Stimulated activated CD8-positive, alpha-beta memory T cell treated with anti-CD3 and anti-CD28 coated beads, Interleukin-7, amount 100 ng/mL, for 4 hours (primary cell): ENCODE measurements at places on chromosomes 6 and 20.

DNA sequence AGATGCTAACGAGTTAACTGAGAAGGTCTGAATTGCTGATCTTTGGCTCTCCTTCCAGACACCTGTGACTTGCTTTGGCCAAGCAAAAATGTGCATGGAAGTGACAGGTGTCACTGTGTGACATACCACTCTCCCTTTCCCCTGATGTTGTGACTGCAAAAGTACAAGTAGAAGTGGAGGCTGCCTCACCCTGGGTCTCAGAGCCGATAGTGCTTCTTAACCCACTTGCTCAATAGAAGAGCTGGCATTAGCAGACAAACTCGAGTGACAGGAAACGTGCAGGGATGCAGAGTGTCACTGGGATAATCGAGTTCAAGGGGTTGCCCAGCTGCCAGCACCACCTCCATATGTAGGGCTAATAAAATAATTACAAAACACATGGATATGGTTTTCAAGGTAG lies 16.4 kb upstream of the SPO11 start:
- no peak for DNase-seq

- DNase-seq, result no peak
Measured at GRCh38 chr20:44282192-44282591, 28.8 kb downstream of the FITM2 start.

DNA sequence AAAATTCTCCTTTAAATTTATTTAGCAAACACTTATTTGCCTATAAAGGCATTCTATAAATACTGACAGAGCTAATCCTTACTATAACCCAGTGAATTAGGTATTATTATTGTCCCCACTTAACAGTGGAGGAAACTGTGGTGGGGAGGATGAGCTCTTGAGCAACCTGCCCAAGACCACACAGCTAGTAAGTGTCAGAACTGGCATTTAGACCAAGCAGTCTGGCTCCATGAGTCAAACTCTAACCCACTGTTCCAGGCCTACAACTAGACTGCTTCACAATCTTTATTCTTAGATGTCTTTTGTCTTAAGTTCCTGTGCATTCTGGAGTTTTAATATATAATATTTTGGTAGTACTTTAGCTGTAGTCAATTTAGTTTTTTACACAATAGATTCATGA lies 530.8 kb downstream of the BCKDHB start:
- DNase-seq, result no peak

GRCh38 chr20:58810116-58810878 lies 40.4 kb downstream of the GNAS-AS1 start:
- no peak for DNase-seq

DNA sequence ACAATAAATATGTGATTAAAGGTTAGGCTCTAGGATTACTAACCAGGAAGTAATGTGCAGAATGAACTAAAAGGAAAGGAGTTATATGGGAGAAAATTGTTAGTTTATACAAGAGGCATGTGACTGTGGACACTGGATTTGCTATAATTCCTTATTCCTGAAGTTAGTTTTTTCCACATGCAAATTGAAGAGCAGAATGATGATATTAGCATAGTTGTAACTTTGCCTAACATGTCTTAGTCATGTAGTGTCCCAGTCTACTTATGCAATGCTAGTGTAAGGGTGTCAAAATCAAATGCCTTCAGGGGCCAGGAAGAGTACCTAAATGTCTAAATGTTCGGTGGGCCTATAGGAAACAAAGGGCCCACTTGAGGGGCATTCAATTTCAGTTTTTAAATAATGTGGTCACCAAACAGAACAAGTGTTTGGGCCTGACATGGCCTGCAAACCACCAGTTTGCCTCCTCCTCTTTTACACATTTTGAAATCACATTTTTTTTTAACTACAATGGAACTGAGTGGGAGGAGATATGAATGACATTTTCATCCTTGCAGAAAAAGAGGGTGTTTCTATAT lies 28.0 kb upstream of the CEP85L start:
- no peak for DNase-seq

DNA sequence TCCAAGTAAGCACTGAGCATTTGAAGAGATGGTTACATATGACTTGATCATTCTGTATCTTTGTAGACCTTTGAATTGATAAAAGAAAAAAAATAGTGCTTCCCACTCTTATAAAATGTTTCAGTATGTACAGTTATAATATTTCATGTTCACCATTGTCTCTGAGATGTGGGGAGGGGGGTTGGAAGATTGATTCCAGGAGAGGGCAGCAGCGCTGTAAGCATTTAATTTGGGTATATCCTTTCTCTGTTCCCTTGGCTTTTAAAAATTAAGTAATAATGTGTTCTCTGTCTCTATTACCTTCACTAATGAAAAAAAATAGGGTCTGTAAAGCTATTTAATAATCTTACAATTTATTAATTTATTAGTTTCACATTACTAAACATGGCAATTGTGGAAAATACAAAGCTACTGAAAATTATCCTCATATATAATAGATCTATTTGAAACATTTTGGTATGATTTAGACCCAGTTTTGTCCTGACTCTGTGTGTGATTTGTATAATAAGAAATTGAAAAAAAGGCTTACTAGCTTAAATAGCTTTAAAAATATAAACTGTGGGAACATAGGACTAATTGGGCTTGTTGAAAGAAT lies 341.2 kb downstream of the CDKAL1 start:
- no peak for DNase-seq

- DNase-seq, result no peak
Measured at GRCh38 chr6:154057098-154057497, 18.1 kb downstream of the OPRM1 start.

DNA sequence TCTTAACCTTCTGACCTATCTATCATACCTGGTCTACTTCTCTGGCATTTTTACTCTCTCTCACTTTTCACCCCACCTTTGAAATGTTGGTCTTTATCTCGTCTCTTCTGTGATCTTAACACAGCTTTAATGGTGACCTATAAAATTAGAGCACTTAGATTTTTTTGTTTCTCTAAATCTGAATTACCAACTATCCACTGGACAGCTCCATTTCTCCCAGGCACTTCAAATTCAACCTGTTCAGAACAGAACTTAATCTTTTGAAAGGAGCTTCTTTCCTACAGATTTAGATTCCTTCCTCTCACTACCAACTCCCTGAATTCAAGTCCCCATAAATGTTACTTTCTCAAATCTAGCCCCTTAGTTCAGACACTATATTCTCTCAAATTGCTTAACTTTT lies 15.0 kb upstream of the MTFR2 start:
- DNase-seq, result no peak

GRCh38 chr6:43939281-43940070 lies 169.5 kb downstream of the VEGFA start:
- DNase-seq, result no peak

GRCh38 chr6:8888468-8888867 lies 453.1 kb upstream of the SLC35B3 start:
- DNase-seq, result no peak

DNA sequence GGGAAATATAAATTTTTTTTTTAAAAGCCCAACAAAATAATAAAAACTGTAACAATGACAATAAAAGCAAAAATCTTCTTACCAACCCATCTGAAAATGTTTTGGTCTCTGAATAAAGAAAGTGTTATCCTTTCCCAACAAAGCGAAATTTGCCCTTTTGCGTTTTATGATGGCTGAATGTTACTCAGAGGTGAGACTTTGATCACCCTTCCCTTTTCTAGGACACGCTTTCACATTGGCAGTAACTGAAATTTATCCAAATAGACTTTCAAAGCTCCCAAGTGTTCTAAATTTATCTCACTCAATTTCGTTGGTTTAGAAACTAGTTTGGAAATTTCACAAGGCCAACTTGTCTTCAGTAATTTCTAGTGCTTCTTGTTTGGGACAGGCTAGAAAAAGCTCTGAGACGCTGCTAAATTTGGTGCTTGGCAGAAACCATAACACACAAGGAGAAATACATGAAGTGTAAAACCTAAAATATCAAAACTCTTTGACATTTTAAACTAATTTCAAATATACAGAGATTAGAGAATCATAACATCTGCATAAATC lies 354.5 kb upstream of the CITED2 start:
- no peak for DNase-seq

GRCh38 chr6:169452117-169452868 lies 198.6 kb upstream of the THBS2 start:
- no peak for DNase-seq
